Aorta (tissue), 5 donors: ENCODE measurements at places on chromosomes 6 and 20. TPM values are rescaled to one million over a fixed set of nuclear protein-coding genes. Genes with fewer than 3 reads are reported as not detected.

DNA sequence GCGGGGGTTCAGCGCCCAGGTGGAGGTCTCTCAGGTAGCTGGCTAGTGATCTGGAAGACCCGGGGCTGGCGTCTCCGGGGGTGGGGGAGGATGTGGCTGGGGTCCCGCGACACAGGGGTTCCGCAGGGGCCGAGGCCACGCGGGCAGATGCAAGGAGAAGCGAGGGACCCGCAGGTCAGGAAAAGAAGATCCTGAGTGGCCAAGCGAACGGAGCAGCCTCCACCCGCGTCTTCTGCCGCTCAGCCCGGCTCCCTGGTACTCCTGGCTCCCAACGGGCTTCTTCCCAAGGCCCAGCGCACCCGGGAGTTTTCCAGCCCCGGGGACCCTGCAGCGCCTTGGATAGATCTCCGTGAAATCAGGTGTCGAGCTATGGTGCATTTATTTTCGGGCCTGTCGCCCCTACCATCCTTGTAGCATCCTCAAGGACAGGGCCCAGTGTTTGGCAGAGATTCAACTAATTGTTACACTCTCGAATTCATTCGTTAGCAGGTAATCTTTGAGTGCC, 682 bp upstream of the CHD6 start:
- peak overlapping the region; percentile 24 for H3K27ac ChIP-seq
- H3K27me3 ChIP-seq = no peaks in the 10 kb centered on the region
- DNase-seq = no peak
- H3K4me1 ChIP-seq = peaks cover 3% of the 10 kb centered on the region
- H3K4me3 ChIP-seq = peak overlapping the region; percentile 99
- H3K36me3 ChIP-seq = no peaks in the 10 kb centered on the region

DNA sequence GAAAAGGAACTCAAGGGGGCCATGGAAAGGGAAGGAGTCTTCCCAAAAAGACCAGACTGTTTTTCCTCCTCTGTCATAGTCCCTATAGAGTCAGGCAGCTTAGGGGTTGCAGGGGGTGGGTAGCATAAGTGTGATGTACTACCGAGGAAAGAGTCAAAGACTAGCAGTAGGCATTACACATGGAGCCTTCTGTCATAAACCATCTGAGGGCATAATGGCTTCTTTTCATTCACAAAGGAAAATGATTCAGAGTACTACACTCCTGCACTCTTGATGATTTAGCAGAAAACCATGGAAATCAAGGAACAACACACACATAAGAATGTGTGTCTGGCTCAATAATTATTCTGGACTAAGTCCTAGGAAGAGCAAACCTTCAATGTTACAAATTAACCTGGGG, 14.9 kb downstream of the PLN start:
- DNase-seq = no peak
- no peaks in the 10 kb centered on the region for H3K27me3 ChIP-seq
- H3K4me3 ChIP-seq = no peak overlapping the region
- no peaks in the 10 kb centered on the region for H3K36me3 ChIP-seq

DNA sequence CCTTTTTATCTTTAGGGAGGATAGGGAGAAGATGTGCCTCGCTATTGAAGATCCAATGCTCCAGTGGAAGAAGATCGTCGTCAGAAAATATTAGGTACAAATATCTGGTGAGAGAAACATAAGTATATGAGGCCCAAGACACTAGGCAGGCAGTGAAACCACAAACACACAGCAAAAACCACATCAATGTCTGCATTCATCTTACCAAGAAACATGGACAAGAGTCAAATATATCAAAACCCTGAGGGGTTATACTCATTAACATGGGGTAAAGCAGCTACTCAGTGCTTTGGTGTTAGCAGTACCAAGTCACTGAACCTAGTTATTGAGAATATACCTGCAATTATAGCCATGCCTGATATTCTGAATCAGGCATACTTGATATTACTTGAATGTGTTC, 101.4 kb upstream of the FAM184A start:
- no peak overlapping the region for H3K4me3 ChIP-seq
- DNase-seq = no peak
- H3K36me3 ChIP-seq = peaks cover 4% of the 10 kb centered on the region
- peaks cover 6% of the 10 kb centered on the region for H3K4me1 ChIP-seq

GRCh38 chr6:50076431-50076830, 26.7 kb upstream of the DEFB112 start:
- H3K27ac ChIP-seq = no peak overlapping the region
- H3K4me3 ChIP-seq = no peak overlapping the region
- no peaks in the 10 kb centered on the region for H3K27me3 ChIP-seq

GPX5 gene
- total RNA-seq = not detected

C20orf204 gene
- 2.8 TPM for total RNA-seq

DACT2 gene
- total RNA-seq = 0.48 TPM
